ENCODE measurements at places on chromosomes 13 and 19.

- DNase-seq: no peak
Measured at GRCh38 chr13:88649855-88650254, 978.7 kb downstream of the SLITRK5 start.

DNA sequence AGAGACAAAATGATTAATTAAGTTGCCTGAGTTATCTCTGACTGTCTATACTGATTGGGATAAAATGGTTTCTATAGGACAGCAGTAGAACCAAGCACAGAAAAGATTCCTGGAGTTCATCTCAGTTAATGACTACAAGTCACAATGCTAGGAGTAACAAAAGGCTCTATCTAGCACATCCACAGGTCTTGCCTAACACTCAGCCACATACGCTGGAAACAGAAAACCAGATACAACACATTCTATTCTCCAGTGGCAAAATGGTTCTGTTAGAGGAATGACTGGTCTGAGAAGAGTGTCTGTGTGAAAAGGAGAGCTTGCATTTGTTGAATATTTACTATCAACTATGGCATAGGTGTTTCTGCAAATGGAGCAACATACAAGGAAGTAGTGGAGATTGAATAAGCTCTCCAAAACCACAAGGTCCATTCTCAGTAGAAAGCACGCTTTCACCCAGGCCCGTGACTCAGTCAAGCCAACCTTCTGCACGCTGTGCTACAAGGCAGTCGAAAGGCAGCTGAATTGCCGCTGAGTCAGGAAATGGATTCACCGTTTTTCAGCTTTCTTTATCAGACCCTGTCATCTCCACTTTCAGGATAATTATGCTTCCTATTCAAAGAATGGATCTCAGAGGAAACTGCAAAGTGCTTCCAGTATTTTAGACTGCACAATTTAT, 761.5 kb downstream of the EFNB2 start:
- no peak for DNase-seq

DNA sequence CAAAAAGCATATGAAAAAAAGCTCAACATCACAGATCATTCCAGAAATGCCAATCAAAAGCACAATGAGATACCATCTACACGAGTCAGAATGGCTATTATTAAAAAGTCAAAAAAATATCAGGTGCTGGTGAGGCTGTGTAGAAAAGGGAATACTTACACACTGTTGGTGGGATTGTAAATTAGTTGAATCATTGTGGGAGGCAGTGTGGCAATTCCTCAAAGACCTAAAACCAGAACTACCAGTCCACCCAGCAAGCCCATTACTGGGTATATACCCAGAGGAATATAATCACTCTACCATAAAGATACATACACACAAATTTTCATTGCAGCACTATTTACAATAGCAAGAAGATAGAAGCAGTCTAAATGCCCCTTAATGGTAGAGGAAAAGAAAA, 529.9 kb downstream of the SLITRK1 start:
- no peak for DNase-seq

GRCh38 chr13:92187378-92187989, 789.1 kb downstream of the GPC5 start:
- no peak for DNase-seq

- DNase-seq: no peak
Measured at GRCh38 chr13:89746554-89746953, 1600.9 kb upstream of the MIR17HG start.

- DNase-seq: peak; percentile 70
Measured at GRCh38 chr19:4066176-4066606, 508 bp downstream of the ZBTB7A start.

DNA sequence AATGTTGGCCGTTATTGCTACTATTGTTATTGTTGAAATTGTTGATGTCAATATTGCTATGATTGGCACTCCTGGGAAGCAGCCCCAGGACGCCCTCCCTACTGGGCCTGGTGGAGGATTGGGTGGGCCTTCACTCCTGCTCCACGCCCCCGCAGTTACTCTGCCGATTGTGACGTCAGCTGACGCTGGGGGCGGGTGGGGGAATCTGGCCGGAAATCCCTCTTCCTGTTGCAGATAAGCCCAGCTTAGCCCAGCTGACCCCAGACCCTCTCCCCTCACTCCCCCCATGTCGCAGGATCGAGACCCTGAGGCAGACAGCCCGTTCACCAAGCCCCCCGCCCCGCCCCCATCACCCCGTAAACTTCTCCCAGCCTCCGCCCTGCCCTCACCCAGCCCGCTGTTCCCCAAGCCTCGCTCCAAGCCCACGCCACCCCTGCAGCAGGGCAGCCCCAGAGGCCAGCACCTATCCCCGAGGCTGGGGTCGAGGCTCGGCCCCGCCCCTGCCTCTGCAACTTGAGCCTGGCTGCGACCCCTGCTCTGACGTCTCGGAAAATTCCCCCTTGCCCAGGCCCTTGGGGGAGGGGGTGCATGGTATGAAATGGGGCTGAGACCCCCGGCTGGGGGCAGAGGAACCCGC, at the start of gene ETV2:
Gene ETV2 (plus strand): TSS at position 231 of the 637 bp plus-strand sequence. CDS start 716 bp downstream, outside the sequence.
- peak; percentile 63 for DNase-seq

GRCh38 chr13:76226941-76227340, 590.8 kb downstream of the LMO7 start:
- DNase-seq: no peak

GRCh38 chr19:45348367-45349125, 8.0 kb downstream of the KLC3 start:
- no peak for DNase-seq

GRCh38 chr19:42850981-42851717, 28.4 kb downstream of the PSG1 start:
- no peak for DNase-seq

DNA sequence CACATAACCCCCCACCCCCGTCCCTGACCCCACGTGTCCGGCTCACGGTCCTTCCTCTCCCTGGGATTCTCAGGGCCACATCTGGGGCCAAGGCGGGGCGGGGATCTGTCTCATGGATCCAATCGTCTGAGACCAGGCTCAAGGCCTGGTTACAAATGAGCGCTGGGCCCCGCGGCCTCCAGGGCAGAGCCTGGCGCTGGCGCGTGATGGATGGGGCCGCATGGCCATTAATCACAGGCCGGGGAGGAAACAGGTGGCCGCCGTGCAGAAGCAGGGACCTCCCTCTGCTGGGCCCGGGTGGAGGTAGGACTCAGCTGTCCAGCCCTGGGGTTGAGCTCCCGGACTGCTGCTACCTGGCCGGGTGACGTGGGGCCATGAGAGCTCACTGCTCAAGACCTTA, 5.8 kb upstream of the TLE5 start:
- no peak for DNase-seq

DNA sequence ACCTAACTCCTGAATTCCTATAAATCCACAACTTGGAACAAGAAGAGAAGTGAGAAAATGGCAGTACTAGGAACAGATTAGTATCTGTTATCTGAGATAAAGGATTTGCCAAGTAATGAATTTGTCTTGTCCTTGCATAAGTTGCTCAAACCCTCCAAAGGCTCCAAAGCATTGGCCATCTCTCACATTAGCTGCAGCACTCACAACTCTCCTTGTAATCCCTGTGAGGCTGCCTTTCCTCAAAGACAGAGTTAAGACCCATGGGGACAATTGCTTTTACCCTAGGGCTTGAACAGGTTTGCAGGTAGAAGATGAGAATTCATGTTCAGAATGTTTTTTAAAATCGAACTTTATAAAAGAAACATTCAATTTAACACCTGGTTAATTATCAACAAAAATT, 1702.2 kb downstream of the EFNB2 start:
- DNase-seq: no peak

DNA sequence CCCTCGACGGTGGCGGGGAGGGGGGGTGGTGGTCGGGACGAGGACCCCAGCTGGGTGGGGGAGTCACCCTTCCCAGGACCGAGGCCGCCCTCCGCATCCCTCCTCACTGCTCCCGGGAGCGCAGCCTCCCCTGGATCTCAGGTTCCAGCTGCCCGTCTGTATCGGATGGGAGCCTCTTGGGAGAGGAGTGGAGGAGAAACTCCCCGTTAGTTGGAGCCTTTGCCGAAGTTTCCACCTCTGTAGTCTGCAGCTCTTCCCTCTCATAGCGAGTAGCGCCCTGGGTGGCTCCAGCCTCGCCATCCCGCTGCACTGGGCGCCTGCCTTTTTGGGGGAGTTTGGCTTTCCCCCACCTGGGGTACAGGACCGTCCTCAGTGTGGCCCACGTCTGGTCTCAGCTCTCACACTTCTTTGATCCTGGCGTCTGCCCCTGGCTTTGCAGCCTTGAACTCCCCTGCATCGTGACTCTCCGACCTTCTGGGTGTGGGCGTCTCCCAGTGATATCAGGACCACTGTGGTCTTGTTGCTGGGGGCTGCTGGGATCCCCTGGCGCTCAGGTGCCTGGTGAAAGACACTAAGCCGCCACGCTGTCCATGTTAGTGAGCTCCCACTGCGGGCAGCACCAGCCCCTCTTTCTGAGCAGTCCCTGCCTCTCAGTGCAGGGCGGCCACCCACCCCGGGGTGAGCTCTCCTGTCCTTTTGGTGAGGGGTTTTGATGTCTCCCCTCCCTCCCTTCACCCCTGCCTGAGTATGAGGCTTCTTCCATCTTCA, 1.1 kb downstream of the CNOT3 start:
- DNase-seq: no peak

DNA sequence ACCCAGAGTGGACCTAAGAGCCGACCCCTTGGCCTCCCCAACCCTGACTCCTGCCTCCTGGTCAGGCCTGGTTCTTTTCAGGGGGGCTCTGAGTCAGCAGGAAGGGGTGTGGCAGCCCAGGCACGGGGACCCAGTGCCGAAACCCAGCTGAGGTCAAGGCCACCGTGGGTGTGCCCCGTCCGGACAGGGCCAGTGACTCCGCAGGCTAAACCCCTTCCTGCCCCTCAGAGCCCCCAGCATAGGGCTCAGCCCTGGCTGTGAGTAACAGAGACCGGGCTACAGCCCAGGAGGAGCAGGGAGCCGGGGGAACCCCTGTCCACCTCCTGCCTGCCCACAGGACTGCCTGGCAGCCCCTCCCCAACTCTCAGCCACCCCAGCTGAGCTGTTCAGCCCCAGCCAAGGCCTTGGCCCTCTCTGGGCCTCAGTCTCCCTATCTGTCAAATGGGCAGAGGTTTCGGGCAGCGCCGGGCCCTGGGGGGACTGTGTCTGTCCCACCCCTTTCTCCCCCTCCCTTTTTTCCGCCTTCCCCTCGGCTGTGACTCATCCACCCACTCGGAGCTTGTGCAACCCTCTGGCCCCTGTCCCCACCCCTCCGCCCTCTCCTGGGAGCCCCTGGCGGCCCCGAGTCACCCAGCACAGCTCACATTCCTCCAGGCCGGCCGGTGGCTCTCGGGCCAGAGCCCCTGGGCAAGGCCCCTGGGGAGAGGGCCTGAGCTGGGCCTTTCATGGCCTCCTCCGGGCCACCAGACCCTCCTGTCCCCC, 8.6 kb downstream of the ZBTB7A start:
- peak; percentile 76 for DNase-seq

- no peak for DNase-seq
Measured at GRCh38 chr19:46131485-46132143, 7.1 kb upstream of the IGFL3 start.

- DNase-seq: no peak
Measured at GRCh38 chr13:28052945-28053344, 47.4 kb downstream of the FLT3 start.

DNA sequence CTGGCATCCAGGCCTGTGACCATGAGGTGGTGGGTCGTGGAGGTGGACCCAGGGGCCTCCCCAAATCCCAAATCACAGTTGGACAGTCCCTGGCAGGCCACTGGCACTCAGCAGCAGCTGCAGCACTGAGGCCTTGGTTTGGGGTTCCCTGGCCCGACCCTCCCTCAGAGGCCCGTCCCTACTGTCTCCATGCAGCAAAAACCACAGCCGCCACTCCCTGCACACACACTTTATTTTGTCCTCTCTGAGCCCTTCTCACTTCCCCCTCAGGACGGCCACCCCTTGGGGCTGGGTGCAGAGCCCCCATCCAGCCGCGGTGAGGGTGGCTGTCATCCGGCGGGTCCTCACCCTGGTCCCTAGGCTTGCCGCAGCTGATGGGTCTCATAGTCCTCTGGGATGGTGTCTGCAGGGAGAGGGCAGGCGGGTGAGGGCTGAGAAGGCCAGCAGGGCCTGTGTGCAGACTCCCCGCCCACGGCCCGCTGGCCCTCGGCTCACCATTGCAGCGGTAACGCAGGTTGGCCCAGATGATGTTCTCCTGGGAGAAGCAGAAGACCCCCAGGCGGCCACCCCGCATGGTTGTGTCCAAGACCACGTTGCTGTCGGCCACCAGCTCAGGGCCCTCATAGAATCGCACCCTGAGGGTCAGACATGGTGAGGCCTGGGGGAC, 8.4 kb downstream of the COMP start:
- DNase-seq: no peak

DNA sequence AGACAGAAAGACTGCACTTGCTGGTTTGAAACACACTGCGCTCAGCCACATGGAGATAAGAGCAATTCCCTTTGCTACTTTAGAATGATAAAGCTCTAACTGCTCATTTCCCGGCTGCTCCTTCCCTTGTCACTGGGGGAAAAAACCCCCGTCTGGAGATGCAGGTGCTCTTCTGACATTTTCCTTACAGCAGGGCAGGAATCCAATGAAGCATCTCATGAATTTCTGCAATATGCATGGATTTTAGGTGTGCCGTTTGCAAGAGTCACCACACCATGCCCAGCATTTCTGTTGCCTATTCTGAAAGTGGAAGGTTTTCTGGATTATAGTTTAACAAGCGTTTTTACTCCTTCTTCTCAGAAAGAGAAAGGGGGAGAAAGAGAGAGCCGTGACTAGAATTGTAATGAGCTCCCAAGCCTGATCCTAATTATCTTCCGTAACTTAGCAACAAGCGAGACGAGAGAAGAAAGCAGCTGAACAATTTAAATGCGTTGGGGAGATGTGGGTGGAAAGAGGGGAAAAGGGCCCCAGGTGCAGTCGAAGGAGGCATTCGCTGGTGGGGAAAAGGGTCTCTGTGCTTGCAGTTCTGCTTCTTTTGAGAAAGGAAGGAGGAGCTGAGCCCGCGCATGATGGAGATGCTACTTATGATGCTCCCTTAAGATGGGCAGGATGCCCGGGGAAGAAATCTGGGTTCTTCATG, 76.6 kb upstream of the SPATA13 start:
- no peak for DNase-seq

- DNase-seq: no peak
Measured at GRCh38 chr13:57946361-57946760, 314.8 kb downstream of the PCDH17 start.

Data from activated CD8-positive, alpha-beta memory T cell treated with anti-CD3 and anti-CD28 coated beads, Interleukin-2, amount 50 U/mL, for 4 hours (primary cell).